Naive thymus-derived CD8-positive, alpha-beta T cell (primary cell): ENCODE measurements at places on chromosomes 3 and 15. TPM values are rescaled to one million over a fixed set of nuclear protein-coding genes. Genes with fewer than 3 reads are reported as not detected.

DNA sequence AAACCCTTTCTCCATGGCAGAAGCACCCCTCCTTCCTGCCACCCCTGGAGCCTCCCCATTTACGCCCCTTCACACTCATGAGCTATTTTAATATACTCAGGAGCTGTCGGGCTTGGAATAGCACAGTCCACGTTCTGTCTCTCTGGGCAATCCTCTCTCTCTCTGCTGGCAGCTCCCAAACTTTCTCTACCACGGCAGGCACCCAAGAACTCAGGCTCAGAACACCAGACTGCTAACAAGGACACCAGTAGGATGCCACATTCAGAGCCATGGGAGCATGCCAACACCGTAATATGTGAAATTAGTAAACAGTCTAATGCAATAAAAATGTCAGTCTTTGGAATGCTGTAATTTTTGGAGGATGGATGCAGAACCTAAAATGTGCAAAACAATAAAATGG lies 19.3 kb downstream of the TNFAIP8L3 start:
- no peak for DNase-seq
- no peak overlapping the region for H3K4me3 ChIP-seq
- peaks cover 16% of the 10 kb centered on the region for H3K4me1 ChIP-seq
- H3K27ac ChIP-seq: no peak overlapping the region
- H3K36me3 ChIP-seq: no peaks in the 10 kb centered on the region
- peaks cover 14% of the 10 kb centered on the region for H3K27me3 ChIP-seq

DNA sequence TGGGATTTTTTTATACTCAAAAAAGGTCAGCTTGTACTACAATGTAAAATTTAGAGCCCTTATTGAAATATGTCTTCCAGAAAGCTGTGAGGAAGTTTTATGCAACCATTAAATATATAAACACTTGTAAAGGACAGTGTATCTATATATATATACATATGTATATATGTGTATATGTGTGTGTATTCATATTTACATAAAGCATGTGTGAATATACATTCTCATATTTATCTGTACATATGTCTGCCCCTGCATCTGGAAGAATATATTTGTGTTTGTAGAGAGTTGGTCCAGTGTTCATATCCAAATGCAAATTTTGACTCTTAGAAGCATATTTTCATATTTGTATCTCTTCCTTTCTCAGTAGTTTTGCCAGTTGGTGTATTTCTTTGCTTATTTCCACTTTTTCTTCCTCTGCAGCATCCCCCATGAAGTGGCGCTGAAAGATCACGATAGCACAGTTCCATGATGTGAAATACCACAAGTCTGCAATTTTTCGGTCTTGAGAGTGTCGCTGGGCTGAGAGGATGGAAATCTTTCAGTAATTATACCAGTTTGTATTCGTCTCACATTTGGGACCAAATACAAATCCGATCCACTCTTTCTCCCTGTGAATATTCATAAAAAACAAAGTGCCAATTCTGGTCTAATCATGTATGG lies 311.7 kb upstream of the DPH6 start:
- H3K4me3 ChIP-seq: no peak overlapping the region
- no peak overlapping the region for H3K27ac ChIP-seq
- H3K36me3 ChIP-seq: no peaks in the 10 kb centered on the region

DNA sequence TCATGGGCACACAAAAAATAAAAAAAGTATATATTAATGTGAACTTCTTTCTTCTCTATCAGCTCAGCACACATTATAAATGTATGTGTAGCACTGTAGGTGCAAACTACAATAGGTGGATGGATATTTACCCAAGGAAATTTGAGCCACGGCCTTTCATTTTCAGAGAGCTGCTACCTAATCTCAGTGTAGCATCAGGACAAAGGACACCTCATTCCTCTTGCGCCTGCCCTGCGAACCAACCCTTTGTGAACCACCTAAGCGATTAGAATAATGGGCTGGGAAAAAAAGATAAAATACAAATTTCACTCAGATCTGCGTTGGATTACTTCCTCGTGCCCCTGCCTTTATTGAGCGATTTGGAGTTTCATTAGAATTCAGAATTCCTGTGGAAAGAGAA lies 263.2 kb downstream of the NR2F2 start:
- H3K27me3 ChIP-seq: peaks cover 3% of the 10 kb centered on the region
- DNase-seq: no peak

DNA sequence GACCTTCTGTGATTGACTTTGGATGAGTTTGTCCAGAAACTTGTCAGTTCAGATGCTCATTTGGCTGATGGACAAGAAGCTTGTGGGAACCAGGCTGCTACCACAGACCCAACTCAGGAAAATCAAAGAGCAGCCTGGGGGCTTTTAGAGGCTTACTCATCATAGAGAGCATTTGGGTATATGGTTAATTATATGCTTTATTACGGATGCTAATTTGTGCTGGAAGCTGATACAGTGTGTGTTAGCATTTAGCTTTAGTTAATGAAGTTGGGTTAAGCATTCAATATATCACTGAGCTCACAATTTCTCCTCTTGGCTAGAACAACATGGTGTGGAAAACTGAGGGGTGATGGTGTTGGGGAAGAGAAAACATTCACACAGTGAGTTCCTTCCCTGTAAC lies 664.2 kb upstream of the CFAP20DC start:
- no peak overlapping the region for H3K4me3 ChIP-seq
- peaks cover 11% of the 10 kb centered on the region for H3K36me3 ChIP-seq
- DNase-seq: no peak
- H3K27ac ChIP-seq: peak overlapping the region; percentile 24
- H3K4me1 ChIP-seq: peaks cover 5% of the 10 kb centered on the region

GRCh38 chr3:155956508-155957411 lies 86.3 kb downstream of the GMPS start:
- peaks cover 4% of the 10 kb centered on the region for H3K36me3 ChIP-seq
- no peaks in the 10 kb centered on the region for H3K4me1 ChIP-seq
- no peak overlapping the region for H3K27ac ChIP-seq
- no peak for DNase-seq
- no peaks in the 10 kb centered on the region for H3K27me3 ChIP-seq

GRCh38 chr3:50532062-50532705 lies 28.8 kb upstream of the CACNA2D2 start:
- H3K27me3 ChIP-seq: peaks cover 49% of the 10 kb centered on the region
- H3K27ac ChIP-seq: no peak overlapping the region
- no peak for DNase-seq
- no peaks in the 10 kb centered on the region for H3K4me1 ChIP-seq

GRCh38 chr3:129463716-129464115 lies 23.7 kb downstream of the IFT122 start:
- H3K4me1 ChIP-seq: no peaks in the 10 kb centered on the region
- H3K27ac ChIP-seq: no peak overlapping the region
- no peak for DNase-seq
- no peak overlapping the region for H3K4me3 ChIP-seq
- no peaks in the 10 kb centered on the region for H3K36me3 ChIP-seq

DNA sequence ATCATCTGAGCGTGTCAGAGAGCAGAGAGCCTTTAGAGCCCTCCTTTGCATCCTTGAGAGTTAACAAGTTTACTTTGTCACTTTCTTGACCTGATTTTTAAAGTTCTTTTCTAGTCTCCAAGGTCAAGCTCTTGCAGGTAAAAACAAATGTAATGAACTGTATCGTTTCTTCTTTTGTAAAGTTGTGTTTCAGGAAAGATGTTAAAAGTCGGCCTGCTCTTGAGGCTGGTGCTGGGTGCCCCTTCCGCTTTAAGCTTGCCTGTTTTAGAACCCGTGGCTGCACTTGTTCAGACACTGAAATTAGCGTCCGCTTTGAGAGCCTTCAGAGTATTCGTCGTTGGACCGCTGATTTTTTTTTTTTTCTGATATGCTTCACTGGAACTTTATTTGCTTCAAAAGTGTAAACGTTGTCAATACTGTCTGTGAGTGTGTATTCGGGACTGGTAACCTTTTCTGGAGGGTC lies 52.6 kb upstream of the ULK4 start:
- H3K4me3 ChIP-seq: peak overlapping the region; percentile 92
- H3K27me3 ChIP-seq: no peaks in the 10 kb centered on the region
- H3K27ac ChIP-seq: peak overlapping the region; percentile 95
- no peak for DNase-seq
- H3K36me3 ChIP-seq: no peaks in the 10 kb centered on the region

- DNase-seq: no peak
- no peaks in the 10 kb centered on the region for H3K36me3 ChIP-seq
- no peak overlapping the region for H3K4me3 ChIP-seq
- peaks cover 2% of the 10 kb centered on the region for H3K27me3 ChIP-seq
- no peak overlapping the region for H3K27ac ChIP-seq
Measured at GRCh38 chr3:105473521-105474223, 107.0 kb downstream of the ALCAM start.

- no peak overlapping the region for H3K4me3 ChIP-seq
- no peaks in the 10 kb centered on the region for H3K36me3 ChIP-seq
Measured at GRCh38 chr15:56877255-56877970, 41.0 kb upstream of the TCF12 start.

Gene FGF7
- not detected for polyA plus RNA-seq

Gene THAP10
- not detected for polyA plus RNA-seq

Gene MB21D2
- 0.38 TPM for polyA plus RNA-seq

Gene MAP1A
- polyA plus RNA-seq: not detected
